ENCODE measurements at places on chromosomes 13 and 19.

DNA sequence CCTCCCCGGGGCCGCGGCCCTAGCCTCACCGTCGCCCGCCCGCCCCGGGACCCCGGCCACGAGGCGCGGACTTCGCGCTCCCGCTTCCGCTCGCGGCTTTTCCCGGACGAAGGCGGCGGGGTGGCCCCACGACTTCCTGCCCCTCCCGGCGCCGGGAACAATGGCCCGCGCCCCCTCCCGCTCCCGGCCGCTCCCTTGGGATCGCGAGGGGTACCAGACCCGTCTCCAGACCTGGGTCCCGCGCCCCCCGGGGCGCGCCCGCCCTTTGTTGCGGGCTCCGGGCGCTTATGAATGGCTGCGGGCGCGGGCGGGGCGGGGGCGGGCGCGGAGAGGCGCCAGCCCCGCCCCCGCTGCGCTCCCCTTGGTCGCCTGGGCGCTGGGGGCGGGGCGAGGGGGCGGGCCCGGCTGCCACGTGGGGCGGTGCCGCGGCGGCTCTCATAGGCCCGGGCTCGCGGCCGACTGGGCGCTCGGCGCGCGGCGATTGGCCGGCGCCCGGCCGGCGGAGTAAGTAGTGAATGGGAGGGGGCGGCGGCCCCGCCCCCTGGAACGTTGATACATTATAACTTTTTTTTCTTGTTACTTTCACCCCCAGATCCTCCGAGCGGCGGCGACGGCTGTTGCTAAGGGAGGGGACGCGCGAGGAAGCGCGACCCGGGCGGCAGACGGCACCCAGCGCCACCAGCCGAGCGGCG, 1.1 kb downstream of the MIDN start:
- DNase-seq = peak; percentile 98

DNA sequence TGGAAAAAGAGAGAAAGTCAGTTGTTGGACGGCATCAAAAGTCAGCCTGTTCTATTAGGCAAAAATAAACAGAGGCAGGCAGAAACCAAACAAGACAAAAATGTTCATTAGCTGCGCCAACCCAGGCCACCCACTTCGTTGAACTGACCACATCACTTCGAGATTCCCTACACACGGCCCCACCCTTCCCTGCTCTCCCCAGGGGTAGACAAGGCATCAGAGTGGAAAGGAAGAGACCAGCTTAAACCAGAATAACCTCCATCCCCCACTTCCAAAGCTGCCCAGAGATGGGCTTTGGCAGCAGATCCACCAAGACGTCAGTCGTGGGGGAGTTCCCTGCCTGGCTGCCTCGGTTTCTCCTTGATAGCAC, 204.6 kb upstream of the TSHZ3 start:
- no peak for DNase-seq

DNA sequence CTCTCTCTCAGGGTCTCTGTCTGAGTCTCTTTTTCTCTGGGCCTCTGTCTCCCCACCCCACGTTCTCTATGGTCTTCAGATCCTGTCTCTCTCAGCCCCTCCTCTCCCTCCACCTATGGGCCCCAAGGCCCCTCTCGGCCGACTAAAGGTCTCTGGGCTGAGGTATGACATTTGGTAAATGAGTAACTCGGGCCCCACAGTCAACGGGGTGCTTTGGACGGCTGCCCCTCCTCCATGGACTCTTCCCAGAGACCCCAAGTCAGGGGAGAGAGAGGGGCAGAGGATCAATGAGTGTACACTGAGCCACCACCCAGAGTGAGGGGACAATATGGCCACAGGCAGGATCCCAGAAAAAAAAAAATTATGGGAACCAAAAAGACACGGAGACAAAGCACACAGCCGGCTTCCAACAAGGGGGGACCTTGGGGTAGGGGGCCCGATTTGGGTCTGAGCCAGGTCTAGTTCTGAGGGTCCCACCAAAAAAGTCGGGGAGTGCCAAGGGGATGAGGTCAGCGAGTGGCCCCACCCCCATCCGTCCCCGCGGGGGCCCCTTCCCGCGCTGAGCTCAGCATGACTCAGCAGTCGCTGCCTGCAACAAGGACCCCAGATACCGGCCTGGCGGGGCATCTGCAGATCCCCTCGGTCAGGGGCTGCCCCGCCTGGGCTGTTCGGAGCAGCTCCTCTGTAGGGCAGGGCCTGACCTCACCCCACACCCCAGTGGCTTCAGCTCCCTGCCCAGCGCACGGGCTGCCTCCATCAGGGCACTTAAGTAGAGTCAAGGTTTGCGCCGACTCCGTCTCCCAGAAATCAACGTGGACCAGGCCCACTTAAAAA, 1.5 kb upstream of the FTL start:
- DNase-seq = peak; percentile 91

DNA sequence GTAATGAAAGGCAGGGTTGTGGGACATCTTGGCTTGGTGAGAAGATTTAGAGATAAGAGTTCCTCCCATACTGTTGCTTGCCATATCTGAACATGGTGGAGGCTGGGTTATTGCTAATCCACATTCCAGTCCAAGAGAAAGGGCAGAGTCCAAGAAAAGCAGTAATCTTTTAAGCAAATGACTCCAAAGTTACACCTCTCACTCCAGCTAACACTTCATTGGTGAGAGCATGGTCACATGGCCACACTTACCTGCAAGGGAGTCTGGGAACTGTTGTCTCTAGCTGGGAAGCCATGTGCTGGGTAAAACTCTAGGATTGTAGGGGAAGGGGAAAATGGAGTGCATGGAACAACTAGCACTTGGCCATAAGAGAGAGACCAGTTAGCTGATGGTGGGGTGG, 5.6 kb downstream of the C19orf81 start:
- no peak for DNase-seq

DNA sequence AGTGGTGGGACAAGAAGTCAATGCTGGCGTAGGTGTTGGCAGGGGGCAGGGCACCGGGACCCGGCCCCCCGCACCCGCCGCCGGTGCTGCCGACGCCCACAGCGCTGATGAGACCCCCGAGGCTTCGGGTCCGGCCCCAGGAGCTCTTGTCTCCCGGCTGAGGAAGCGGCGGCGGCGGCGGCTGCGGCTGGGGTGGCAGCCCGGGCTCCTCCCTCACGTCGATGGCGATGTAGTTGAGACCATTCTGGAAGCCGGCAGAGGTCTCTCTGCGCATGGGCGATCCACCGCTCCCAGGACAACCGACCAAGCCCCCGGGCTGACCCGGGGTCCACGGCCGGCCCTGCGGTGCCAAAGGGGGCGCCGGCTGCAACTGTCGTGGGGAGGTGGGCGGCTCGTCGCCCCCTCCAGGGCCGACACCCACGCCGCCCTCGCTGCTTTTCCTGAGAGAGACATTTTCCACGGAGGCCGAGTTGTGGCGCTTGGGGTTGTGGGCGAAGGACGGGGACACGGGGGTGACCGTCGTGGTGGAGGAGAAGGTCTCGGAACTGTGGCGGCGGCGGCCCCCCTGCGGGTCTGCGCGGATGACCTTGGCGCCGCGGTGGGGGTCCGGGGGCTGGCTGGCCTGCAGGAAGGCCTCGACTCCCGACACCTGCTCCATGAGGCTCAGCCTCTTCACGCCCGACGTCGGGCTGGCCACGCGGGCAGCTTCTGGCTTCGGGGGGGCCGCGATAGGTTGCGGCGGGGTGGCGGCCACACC, 4.1 kb downstream of the IRS2 start:
- no peak for DNase-seq

GRCh38 chr19:2064395-2064787, 13.3 kb upstream of the MKNK2 start:
- DNase-seq = no peak

GRCh38 chr13:59734393-59734792, 429.3 kb downstream of the DIAPH3 start:
- DNase-seq = no peak

DNA sequence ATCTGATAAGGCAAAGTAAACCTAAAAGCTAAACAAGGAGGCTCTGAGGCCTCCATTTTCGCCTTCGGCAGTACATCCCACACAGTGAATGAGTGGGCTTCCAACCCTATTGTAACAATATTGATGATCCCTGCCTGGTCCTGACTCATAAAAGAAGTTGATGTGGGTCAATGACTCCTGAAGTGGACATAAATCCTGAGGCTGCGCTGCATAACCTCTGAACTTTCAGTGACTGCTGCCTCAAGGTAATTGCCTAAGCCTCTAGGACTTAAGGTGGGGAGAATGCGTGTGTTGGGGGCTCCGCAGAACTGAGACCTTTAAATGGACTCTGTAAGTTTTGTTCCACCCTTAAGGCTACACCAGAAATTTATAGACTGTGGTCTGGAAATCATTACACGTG, 42.6 kb downstream of the SIAH3 start:
- no peak for DNase-seq

- DNase-seq = no peak
Measured at GRCh38 chr13:21123956-21124355, 52.4 kb downstream of the SKA3 start.

DNA sequence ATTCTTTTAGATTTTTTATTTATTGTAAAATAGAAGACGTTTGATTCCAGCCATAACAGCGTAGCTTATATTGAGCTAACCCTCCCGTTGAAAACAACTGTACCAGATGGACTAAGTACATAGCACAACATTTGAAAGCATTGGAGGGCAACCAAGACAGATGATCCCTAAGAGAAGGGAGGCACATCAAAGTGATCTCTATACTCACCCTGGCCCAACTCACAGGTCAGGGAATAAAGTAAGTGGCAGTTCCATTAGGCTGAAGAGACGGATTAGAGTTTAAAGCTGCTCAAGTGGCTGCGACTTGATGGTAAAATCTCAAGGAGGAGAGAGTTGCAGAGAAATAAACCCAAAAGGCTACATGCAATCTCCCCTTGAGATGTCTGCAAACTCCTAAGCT, 65.1 kb upstream of the ITM2B start:
- no peak for DNase-seq

DNA sequence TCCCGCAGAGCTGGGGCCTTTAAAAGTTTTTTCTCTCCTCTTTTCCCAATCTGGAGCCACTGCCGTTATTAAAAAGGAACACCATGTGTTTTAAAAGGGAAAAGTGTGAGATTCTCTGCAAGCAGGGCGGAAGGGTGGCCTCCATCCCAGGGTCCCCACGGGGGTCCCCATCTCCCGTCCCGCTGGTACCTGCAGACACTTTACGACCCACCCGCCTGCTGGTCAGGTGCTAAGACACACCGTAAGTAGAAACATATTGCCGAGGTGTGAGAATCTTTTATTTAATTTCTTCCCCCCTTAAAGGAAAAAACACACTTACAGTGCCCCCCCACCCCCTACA, 1.8 kb downstream of the CRLF1 start:
- DNase-seq = no peak

DNA sequence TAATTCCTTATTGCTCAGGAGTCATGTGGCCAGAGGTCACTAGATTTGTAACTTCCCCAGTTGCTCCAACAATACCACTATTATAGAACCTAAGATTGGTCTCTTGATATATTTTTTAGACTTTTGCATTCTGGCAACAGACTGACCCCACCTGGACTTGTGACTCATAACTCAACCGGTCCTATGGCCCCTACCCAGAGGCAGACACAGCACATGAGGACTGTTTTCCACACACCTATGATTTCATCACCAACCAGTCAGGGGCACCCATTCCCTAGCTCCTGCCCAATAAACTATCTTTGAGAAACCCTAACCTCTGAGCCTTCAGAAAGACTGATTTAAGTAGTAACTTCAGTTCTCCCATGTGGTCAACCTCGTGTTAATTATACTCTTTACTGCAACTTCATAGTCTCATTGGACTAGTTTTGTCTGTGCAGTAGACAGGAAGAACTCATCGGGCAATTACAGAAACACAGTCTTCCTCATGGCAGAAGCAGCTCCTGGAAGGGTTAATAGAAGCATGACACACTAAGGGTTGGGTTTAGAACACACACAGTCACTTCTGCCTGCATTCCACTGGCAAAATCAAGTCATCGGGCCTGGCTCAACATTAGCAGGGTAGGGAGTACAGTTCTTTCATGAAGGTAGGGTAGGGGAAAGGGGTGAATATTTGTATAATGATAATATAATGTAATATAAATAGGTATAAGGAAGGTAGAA, 251.8 kb downstream of the UQCRFS1 start:
- no peak for DNase-seq

- peak; percentile 62 for DNase-seq
Measured at GRCh38 chr19:7699417-7700401, 2.2 kb downstream of the FCER2 start.

- no peak for DNase-seq
Measured at GRCh38 chr13:98473788-98474144, 103.1 kb downstream of the STK24 start.

- no peak for DNase-seq
Measured at GRCh38 chr13:43107780-43108179, 84.4 kb downstream of the DNAJC15 start.

Data from hematopoietic multipotent progenitor cell treated with erythropoietin and hydrocortisone succinate and interleukin-3 and kit ligand, for 6 days (in vitro differentiated cells).